Activated T-cell treated with anti-CD3 and anti-CD28 coated beads, Interleukin-2, amount 50 U/mL, for 72 hours (primary cell): ENCODE measurements at places on chromosomes 11 and 22. TPM values are rescaled to one million over a fixed set of nuclear protein-coding genes. Genes with fewer than 3 reads are reported as not detected.

The SART1 gene
- 75.9 TPM for total RNA-seq

DNA sequence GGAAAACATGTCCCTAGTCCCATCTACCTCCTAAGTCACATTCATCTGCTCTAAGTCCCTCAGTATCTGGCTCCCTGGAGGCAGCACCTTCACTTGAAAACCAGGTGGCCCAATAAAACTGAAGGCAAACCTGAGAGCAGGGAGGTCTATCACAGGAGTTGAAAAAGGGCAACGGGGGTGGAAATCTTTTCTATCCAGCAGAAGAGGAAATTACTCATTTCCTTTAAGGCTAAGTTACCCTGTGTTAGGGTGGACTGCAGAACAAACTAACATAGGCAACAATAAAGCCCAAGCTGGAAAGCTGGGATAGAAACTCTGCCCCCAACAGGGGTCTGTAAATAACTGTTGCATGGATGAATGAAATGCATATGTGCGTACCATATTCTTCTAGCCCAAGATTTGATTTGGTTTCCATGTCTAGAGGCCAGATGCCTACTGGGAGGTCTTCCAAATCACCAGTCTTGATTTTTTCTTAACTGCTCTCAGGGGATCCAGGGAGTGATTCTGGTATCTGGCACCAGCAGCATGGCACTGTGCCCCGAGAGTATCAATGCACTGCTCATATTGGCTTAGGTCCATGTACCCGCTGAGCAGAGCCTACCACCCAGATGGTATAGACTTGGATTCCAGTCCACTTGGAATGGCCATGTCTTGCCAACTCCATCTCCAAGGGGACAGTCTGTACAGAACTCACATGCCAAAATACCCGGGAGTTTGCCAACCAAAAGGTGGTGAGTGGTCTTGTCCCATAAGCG, 350.0 kb upstream of the NCAM1 start:
- DNase-seq: no peak

- no peak for DNase-seq
These were observed 34.6 kb downstream of the CECR2 start for GRCh38 chr22:17403906-17404305.

The SCN3B gene
- total RNA-seq: not detected
